Neural crest cell (in vitro differentiated cells): ENCODE measurements at places on chromosomes 12 and 14. TPM values are rescaled to one million over a fixed set of nuclear protein-coding genes. Genes with fewer than 3 reads are reported as not detected.

DNA sequence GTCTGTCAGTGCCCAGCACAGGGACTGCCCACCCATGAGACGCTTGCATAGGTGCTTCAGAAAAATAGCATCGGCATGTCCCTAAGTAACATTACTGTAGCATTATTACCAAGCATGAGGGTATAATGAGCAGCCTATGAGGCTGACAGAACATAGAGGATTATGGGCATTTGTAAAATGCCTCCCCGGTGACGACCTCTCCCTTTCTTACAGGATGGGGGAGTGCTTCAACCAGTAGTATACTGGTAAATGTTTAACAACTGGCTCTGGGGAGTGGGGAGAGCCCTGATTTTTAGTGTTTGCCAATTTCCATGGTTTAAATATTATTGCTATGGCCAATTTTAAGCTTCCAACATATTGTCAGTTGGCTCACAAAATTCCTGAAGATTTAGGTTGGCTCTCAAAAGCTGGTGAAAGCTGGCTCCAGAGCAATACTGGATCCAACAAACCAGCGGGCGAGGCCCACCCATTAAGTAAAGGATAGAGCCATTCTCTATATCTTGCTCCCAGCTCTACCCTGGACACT lies 104.5 kb downstream of the ETNK1 start:
- no peak for DNase-seq
- peaks cover 3% of the 10 kb centered on the region for H3K4me1 ChIP-seq
- no peak overlapping the region for H3K27ac ChIP-seq
- H3K4me3 ChIP-seq = no peak overlapping the region
- no peaks in the 10 kb centered on the region for H3K27me3 ChIP-seq

GRCh38 chr14:70212752-70213151 lies 24.0 kb upstream of the SLC8A3 start:
- H3K4me3 ChIP-seq = no peak overlapping the region
- DNase-seq = no peak
- no peaks in the 10 kb centered on the region for H3K4me1 ChIP-seq
- H3K27me3 ChIP-seq = peaks cover 12% of the 10 kb centered on the region
- no peaks in the 10 kb centered on the region for H3K36me3 ChIP-seq

DNA sequence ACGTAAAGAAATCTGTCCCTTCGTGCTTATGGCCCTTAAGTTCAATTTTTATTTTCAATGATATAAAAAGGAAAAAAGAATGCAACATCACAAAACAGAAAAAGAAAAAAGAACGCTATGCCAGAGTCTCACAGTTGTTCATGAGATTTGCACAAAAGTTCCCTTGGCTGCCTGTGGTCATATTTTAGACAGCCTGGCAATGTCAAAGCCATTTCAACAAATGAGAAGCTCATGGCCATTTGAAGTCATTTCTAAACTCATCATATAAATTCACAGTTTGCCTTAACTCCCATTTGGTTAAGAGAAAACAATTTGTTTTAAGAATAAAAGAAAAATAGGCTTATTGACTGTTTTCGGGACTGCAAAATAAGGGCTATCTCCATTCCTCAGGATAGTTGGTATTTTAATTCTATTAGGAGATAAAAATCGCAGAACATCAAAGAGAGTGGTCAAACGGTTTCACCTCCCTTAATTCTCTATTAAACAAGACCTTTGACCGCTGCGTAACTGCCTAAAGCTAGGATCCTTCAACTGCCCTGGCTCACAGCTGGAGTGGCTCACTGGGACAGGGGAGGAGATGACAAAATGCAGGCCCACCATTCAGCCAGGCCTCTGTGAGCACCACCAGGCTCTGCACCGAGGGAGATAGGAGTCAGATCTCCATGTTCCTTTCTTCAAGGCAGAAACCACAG lies 119.2 kb upstream of the DAAM1 start:
- no peak overlapping the region for H3K27ac ChIP-seq
- H3K36me3 ChIP-seq = no peaks in the 10 kb centered on the region
- no peaks in the 10 kb centered on the region for H3K27me3 ChIP-seq
- no peak for DNase-seq
- no peak overlapping the region for H3K4me3 ChIP-seq

- H3K4me1 ChIP-seq = no peaks in the 10 kb centered on the region
- no peak overlapping the region for H3K4me3 ChIP-seq
- H3K27me3 ChIP-seq = no peaks in the 10 kb centered on the region
These were observed 202.9 kb upstream of the ATXN7L3B start for GRCh38 chr12:74334780-74335179.

GRCh38 chr14:35133542-35134328 lies 11.4 kb downstream of the PRORP start:
- no peaks in the 10 kb centered on the region for H3K27me3 ChIP-seq
- H3K4me3 ChIP-seq = no peak overlapping the region
- DNase-seq = no peak
- H3K36me3 ChIP-seq = peaks cover 25% of the 10 kb centered on the region
- peaks cover 9% of the 10 kb centered on the region for H3K4me1 ChIP-seq

- peaks cover 15% of the 10 kb centered on the region for H3K4me1 ChIP-seq
- DNase-seq = no peak
- H3K27me3 ChIP-seq = peaks cover 8% of the 10 kb centered on the region
- no peak overlapping the region for H3K4me3 ChIP-seq
These were observed 2.6 kb downstream of the DCAF4 start for GRCh38 chr14:72928872-72929271.

- no peak for DNase-seq
- no peak overlapping the region for H3K27ac ChIP-seq
- no peaks in the 10 kb centered on the region for H3K4me1 ChIP-seq
- no peaks in the 10 kb centered on the region for H3K27me3 ChIP-seq
- peaks cover 15% of the 10 kb centered on the region for H3K36me3 ChIP-seq
- H3K4me3 ChIP-seq = no peak overlapping the region
These were observed 26.4 kb downstream of the ARG2 start for GRCh38 chr14:67646131-67646530.

DNA sequence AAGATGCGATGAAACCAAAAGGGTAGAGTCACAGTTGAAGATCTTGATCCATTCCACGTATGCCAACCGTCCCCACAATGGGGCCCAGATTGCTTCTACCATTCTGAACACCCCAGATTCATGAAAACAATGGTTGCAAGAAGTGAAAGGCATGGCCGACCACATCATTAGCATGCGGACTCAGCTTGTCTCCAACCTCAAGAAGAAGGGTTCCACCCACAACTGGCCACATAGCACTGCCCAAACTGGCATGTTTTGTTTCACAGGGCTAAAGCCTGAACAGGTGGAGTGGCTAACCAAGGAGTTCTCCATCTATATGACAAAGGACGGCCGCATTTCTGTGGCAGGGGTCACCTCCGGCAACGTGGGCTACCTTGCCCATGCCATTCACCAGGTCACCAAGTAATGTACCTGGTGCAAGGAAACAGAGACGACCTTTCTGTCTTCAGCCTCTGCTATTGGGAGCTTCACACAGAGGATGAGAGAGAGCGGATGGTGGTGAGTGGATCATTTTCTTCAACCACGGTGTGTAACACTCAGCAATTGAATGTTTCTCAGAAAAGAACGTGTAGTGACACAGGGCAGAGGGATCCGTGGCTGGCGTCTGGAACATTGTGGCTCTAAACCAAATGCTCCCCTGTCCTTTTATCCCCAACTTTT lies 26.8 kb upstream of the CLEC2D start:
- no peak overlapping the region for H3K4me3 ChIP-seq
- no peaks in the 10 kb centered on the region for H3K27me3 ChIP-seq
- H3K36me3 ChIP-seq = no peaks in the 10 kb centered on the region
- H3K4me1 ChIP-seq = peaks cover 11% of the 10 kb centered on the region
- H3K27ac ChIP-seq = no peak overlapping the region

- no peaks in the 10 kb centered on the region for H3K36me3 ChIP-seq
- no peak overlapping the region for H3K27ac ChIP-seq
- H3K27me3 ChIP-seq = peaks cover 5% of the 10 kb centered on the region
- no peak for DNase-seq
- H3K4me1 ChIP-seq = peaks cover 9% of the 10 kb centered on the region
- H3K4me3 ChIP-seq = no peak overlapping the region
These were observed 208.3 kb downstream of the EXOC5 start for GRCh38 chr14:57060276-57060955.

GRCh38 chr14:21066882-21067502 lies 3.1 kb upstream of the ARHGEF40 start:
- H3K4me1 ChIP-seq = peaks cover 44% of the 10 kb centered on the region
- H3K4me3 ChIP-seq = peak overlapping the region; percentile 28
- H3K27ac ChIP-seq = no peak overlapping the region
- no peak for DNase-seq

GRCh38 chr12:132014915-132015280 lies 65.2 kb downstream of the EP400 start:
- H3K4me3 ChIP-seq = no peak overlapping the region
- H3K27ac ChIP-seq = peak overlapping the region; percentile 50
- DNase-seq = no peak
- H3K36me3 ChIP-seq = peaks cover 9% of the 10 kb centered on the region
- peaks cover 15% of the 10 kb centered on the region for H3K4me1 ChIP-seq

DNA sequence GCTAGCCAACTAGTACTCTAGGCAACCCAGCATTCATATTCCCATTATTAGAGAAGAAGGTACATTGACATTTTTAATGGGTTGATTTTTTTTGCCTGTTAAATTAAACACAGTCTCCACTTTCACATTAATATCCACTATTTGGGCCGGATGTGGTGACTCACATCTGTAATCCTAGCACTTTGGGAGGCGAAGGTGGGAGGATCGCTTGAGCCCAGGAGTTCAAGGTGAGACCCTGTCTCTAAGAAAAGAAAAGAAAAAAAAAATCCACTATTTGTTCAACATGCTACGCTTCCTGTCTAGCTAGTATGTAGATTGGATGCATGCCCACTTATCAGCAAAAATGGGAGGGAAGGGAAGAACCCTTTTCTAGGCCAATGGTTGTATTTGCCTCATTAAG lies 7.1 kb upstream of the CRADD start:
- H3K36me3 ChIP-seq = no peaks in the 10 kb centered on the region
- H3K4me3 ChIP-seq = no peak overlapping the region
- H3K27me3 ChIP-seq = peaks cover 3% of the 10 kb centered on the region
- H3K27ac ChIP-seq = no peak overlapping the region
- no peak for DNase-seq
- no peaks in the 10 kb centered on the region for H3K4me1 ChIP-seq

DNA sequence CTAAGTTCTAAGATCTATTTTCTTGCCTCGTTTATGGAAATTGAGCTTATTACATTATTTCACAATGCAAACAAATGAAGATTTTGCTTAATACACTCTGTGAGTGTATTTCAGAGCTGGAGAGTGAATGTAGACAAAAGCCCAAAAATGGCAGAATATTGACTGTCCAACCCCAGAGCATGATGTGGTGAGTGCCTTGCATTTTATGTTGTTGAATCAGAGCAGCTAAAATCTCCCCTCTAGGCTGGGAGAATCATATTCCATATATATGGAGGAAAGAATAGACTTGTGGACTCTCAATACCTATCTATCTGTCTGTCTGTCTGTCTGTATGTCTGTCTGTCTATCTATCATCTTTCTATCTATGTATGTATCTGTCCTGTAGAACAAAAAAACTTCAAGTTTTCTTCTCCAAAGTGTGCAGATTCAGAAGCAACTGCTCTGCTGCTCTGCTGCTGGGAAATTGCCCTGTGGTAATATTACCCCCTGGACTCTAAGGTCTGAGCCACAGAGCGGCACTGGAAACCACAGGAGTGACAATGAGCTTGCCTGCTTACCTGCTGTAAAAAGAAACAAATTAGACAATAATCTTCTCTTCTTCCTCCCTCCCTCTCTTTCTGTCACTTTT lies 209.4 kb upstream of the PRICKLE1 start:
- no peak overlapping the region for H3K4me3 ChIP-seq
- no peaks in the 10 kb centered on the region for H3K27me3 ChIP-seq
- H3K27ac ChIP-seq = no peak overlapping the region
- no peak for DNase-seq

GRCh38 chr12:107488666-107489065 lies 196.9 kb upstream of the PWP1 start:
- H3K4me3 ChIP-seq = no peak overlapping the region

- no peak overlapping the region for H3K4me3 ChIP-seq
- DNase-seq = no peak
- H3K27me3 ChIP-seq = peaks cover 20% of the 10 kb centered on the region
- no peak overlapping the region for H3K27ac ChIP-seq
These were observed 5.7 kb upstream of the FAIM2 start for GRCh38 chr12:49909356-49909755.

GRCh38 chr14:93245764-93246420 lies 38.8 kb downstream of the UBR7 start:
- no peak for DNase-seq
- H3K36me3 ChIP-seq = peaks cover 16% of the 10 kb centered on the region
- no peak overlapping the region for H3K4me3 ChIP-seq
- no peaks in the 10 kb centered on the region for H3K27me3 ChIP-seq
- no peaks in the 10 kb centered on the region for H3K4me1 ChIP-seq

DNA sequence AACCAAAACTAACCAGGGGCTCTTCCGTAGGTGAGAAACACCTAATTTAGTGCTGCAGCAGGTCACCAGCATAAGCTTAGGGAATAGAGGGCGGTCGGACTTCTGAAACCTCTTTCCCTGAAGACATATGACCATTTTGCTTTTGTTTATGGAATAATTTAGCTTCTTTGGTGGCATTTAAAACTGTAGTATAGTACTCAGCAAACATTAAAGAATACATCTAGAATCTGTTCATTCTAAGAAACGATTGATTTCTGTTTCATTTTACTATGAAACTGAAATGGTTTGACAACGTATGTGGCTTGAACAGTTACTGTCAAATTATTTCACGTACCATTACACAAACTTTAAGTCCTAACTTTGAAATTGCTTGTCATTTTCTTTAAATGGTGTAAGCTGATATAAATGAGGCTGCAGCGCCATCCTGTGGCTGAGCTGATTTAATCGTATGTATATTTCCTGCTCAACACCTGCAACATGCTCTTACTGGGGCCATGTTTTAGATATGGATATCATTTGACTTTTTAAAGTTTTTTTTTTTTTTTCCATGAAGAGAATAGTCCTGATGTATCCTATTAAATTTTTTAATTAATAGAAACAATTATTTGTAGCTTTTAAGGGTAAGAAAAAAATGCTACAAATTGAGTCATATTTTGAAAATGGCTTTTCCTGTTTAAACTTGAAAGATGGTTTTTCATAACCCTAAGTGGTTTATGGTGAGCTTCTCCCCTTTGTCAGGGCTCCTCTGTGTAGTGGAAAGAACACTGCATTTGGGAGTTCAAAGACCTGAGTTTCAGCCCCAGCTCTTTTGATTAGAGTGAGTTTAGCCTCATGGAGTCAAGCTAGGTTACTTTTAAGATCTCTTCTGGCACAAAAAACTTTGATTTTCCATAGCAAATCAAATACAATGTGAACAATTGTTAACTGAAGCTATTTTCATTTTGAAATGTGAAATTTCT lies 27.4 kb downstream of the CFAP54 start:
- peak; percentile 73 for DNase-seq
- H3K27ac ChIP-seq = no peak overlapping the region
- no peak overlapping the region for H3K4me3 ChIP-seq
- H3K27me3 ChIP-seq = no peaks in the 10 kb centered on the region
- peaks cover 7% of the 10 kb centered on the region for H3K4me1 ChIP-seq

GEMIN2 gene
- total RNA-seq = 35.8 and 37.9 TPM in 2 replicates

SLCO1C1 gene
- 0.36 and 1.5 TPM in 2 replicates for total RNA-seq

CAPZA3 gene
- total RNA-seq = not detected in 2 replicates

CCND2 gene
- 186 TPM in 2 replicates for total RNA-seq

SERPINA12 gene
- not detected in 2 replicates for total RNA-seq

GPR132 gene
- total RNA-seq = not detected in 2 replicates

OVCH1 gene
- 0.16 and 0.37 TPM in 2 replicates for total RNA-seq
